Activated CD4-positive, alpha-beta T cell treated with anti-CD3 and anti-CD28 coated beads, Interleukin-2, amount 50 U/mL, for 16 hours (primary cell): ENCODE measurements at places on chromosomes 5 and 9.

DNA sequence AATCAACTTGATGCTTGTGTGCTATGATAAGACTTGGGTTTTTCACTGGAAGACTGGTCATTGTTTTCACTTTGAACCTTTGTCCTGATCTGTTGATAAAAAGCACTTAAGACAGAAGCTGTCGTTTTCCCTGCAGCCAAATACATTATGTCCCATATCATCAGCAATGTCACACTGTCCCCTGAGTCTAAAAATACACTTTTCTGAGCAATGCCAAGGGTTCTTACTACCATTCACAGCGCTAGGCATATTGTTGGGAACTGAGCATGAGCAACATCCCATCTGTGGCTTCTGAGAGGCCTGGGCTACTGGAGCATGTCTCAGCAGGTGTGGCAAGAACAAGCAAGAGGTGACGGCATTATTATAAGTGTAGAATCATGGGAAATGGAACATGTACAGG lies 81.8 kb downstream of the SEMA6A start:
- no peak for DNase-seq

DNA sequence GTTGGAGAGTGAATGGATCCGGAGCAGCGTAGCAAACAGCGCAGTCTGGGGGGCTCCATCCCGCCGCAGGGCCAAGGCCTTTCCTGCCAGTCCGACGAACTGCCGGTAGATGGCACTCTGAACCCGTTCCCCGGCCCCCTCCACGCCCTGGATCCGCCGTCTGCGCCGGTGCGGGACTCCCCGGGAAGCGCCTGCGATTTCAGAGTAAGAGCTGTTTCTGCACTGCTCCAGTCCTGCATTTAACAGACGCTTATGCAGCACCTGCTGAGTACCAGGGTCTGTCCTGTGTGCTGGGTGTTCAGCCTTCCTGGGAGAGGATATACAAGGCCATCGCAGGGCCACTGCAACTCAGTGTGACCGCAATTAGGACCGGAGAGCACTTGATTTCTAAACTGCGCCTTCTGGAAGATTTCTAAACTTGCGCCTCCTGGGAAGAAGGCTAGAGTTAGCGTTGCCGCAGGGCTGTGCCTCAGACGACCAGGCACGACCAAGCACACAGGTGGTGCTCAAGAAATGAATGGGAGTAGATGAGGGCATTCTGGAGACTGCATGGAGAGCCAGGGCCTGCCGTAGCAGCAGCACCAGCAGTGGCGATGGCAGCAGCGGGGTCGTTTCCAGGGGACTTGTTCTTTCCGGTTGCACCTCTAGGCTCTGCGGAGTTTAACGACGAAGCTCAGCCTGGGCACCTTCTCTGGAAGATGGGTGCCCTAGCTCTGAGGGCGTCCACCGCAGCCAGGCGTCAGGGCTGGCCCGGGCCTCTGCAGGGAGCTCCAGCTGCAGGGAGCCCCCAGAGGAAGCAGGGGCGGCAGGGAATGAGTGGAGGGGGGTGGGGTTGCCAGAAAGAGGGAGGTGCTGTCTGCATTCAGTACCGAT lies 14.3 kb upstream of the TIFAB start:
- DNase-seq, result peak; percentile 70

- DNase-seq, result peak; percentile 37
Observed at GRCh38 chr9:13088720-13089427, 190.6 kb downstream of the MPDZ start.

DNA sequence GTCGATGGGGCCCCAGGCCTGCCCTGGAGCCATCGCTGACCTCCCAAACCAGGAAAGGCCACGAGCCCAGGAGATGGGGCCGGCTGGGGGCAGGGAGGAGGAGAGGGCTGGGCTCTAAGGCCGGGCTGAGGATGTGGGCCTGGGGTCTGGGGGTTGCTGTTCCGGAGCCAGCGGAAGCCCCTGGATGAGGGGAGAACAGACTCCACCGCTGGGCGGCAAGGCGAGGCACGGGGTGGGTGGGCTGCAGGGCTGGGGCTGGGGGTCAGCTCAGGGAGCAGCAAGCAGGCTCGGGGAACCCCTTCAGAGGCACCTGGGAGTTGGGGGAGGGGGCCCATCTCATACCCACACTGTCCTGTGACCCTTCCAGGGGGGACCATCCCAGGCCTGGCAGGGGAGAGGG lies 11.7 kb downstream of the LCN12 start:
- no peak for DNase-seq

GRCh38 chr9:129478961-129479630 lies 141.8 kb downstream of the C9orf50 start:
- DNase-seq, result no peak

- no peak for DNase-seq
Observed at GRCh38 chr5:107367939-107368338, 302.8 kb downstream of the EFNA5 start.

DNA sequence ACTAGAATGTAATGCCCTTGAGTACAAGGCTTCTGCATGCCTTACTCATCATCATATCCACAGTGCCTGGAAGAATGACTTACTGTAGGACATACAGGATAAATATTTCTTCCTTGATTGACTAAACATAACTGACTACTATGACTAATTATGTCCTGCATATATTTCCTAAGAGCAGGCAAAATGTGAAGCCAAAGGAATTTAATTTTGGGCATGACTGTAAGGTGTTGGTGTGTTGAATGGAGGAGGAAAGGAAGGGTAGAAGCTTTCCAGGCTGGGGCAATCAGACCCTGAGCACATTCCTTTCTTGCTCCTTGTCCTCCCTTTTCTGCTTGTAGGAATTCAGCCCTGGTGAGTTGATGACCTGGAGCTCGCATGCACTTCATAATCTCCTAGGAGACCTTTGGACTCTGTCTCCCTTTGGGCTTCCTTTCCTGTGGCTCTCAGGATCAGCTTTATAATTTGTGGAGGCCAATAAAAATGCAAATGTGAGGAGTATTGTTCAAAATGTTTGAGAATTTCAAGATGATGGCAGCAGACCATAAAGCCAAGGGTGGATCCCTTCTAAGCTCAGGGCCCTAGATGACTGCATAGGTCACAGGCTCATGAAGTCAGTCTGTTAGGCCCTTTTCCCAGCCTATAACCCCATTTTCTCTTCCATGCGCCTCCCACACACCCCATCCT lies 174.0 kb downstream of the HMHB1 start:
- DNase-seq, result no peak

DNA sequence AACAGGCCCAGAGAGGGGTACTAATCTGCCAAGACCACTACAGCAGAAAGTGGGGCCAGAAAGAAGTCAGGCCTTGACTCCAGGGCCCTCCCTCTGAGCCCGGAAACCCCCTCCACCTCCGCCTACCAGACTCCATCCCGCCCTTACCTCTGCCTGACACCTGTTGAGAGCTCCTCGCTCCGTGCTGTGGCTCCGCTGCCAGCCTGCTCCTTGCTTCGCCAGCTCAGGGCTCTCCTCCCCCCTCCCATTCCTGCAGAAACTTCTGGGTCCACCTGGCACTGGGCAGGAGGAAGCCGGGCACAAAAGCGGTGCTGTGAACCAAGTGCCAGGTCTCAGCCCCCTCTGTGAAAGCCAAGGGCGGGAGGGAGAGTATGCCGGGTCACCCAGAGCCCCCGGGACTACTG lies 6.4 kb upstream of the ST6GALNAC6 start:
- peak; percentile 62 for DNase-seq

GRCh38 chr5:153629027-153629895 lies 138.8 kb downstream of the GRIA1 start:
- no peak for DNase-seq

DNA sequence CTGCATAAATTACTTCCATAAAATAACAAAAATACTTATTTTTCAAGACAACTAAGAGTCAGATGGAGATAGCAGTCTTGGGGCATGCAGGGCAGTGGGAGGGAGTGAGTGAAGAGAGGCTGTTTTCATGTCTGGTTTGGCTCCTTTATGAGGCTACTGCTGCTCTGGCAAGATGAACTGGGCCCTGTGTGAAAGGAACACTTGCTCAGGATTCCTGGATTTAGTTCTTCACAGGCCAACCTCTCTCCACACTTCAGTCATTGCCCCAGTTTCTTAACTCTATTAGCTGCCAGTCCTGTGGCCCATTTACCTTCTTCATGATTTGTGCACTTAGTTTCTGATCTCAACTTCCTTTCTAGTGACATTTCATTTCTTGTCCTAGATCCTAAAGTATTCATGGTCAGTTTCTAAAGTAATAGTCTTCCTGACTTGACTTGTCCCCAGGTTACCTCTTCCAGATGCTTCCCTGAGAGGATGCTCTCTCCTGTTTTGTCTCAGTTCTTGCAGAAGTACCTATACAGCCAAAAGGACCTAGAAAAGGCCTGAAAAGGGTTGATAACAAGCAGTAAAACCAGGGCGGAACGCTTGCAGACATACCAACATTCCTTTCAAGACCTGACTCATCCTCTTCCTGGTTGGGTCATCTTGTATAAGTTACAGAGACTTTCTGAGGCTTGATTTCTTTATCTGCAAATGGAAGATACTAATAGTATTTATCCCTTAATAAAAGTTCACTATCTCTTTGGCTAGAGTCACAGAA lies 77.0 kb upstream of the ZFAND5 start:
- peak; percentile 31 for DNase-seq

- DNase-seq, result no peak
Observed at GRCh38 chr5:90096415-90097081, 313.0 kb downstream of the CETN3 start.

- DNase-seq, result no peak
Observed at GRCh38 chr5:170152767-170153166, 47.1 kb downstream of the FOXI1 start.

DNA sequence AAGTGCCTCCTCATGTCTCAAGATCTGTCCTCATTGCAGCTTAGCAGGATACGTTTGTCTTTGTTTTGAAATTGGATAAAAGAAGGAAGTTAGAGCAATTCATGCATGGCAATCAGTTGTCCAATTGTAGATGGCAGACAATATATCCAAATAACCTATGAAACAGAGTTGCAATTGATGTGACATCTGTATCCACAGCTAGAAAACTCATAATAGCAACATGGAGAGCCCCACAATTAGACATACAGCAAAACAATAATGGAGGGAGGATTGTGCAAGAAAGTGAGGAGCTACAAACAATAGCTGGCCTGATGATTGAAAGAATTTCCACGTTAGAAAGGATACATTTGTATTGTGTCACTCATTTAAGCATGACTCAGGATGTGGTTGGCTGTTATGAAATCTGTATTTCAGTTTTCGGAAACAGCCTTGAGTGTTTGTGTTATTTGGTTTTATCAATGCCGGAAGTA lies 132.0 kb downstream of the FAM174A start:
- DNase-seq, result peak; percentile 63

DNA sequence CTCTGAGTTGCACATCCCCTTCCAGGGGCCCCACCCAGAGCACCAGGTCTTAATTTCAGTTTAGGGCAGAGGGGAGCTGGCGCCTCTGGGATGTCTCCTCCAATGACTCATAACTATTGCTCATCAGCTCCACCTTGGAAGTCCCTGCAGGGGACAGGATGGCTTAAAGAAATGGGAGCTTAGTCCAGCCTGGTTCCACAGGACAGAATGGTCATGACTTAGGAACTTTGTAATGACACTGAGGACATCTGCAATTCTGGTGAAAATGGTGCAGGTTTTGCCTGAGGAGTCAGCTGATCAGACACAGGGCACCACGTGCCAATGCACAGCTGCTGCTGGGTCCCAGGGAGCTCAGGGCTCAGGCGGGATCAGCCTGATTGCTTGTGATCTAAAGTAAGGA lies 16.4 kb upstream of the PPP1R26 start:
- DNase-seq, result no peak

- DNase-seq, result no peak
Observed at GRCh38 chr5:154288145-154288544, 97.6 kb downstream of the GALNT10 start.

- DNase-seq, result no peak
Observed at GRCh38 chr5:154394307-154394706, 51.5 kb upstream of the SAP30L start.

DNA sequence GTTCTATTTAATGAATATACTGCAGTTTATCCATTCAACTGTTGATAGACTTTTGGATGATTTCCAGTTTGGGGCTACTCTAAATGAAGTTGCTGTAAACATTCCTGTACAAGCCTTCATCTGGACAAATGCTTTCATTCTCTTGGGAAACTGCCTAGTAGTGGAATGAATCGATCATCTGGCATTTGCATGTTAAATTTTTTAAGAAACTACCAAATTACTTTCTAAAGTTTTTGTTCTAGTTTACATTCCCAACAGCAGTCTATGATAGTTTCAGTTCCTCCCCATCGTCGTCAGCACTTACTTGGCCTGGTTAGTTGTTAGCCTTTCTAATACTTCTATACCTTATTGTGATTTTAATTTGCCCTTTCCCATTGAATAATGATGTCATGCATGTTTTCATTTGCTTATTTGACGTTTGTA lies 306.3 kb downstream of the FER start:
- DNase-seq, result no peak

DNA sequence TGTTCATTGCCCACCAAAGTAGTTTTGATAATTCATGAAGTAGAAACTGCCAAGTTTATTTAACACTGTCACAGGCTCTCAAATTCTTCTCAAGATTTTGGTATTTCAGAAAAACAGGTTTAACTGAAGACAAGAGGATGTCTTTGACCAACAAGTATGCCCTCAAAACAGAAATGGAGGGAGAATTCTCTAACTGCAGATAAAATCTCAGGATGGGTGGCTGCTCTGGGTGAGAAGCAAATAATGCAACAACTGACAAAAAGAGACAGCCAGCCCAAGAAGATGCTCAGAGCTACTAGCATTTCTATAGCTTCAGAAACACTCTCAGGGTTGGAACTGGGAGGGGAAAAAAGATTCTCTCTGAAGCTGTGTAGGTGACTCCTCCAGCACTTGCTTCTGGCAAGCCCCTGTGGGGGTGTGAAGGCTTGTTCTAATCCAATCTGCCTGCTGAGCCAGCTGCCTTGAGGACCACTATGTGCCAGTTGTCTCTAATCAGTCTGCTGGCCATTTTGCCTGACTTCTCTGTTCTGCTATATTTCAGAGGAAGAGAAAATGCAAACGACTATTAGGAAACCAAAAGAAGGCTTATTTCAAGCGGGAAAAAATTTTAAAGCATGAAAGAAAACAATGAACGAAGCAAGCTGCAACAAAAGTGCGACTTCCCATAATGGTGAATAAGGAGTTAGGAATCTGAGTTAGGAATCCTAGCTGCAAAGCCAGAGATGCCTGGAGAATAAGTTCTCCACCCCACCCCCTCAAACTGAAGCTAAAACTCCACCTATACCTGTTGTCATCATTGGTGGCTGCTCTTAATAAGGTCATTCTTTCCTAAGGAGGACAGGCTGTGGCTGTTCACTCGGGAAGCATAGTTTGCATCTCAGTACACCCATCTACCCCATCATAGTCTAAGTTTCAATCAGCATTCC lies 147.5 kb downstream of the GNAQ start:
- DNase-seq, result no peak

GRCh38 chr9:79610791-79611614 lies 39.2 kb downstream of the TLE4 start:
- peak; percentile 29 for DNase-seq
